Astrocyte of the hippocampus (primary cell): ENCODE measurements at places on chromosomes 6 and 20.

DNA sequence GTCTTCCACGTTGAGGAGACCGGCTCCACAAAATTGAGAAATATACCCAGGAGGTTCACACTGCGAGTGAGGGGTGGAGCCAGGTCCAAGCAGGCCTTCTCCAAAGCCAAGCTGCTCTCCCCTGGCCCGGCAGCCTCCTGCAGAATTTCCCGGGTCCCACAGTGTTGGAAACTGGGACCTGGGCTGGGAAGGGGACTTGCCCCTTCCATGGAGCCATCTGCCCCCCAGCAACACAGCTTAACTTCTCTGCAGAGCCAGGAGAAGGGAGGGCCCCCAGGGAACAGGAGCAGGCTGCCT is 35.4 kb downstream of the MDFI start:
- no peak for DNase-seq

- no peak for DNase-seq
Measured at GRCh38 chr6:89555806-89556205, 82.7 kb downstream of the LYRM2 start.

- DNase-seq = no peak
Measured at GRCh38 chr20:575230-575629, 31.6 kb upstream of the CSNK2A1 start.

- DNase-seq = peak; percentile 72
Measured at GRCh38 chr20:31678389-31679356, 41.0 kb downstream of the COX4I2 start.
